Endothelial cell of coronary artery (primary cell): ENCODE measurements at places on chromosomes 16 and 17. TPM values are rescaled to one million over a fixed set of nuclear protein-coding genes. Genes with fewer than 3 reads are reported as not detected.

MEIOB gene
- under 0.01 TPM in 1 of 2 replicates, not detected in the other for total RNA-seq

ITGAD gene
- not detected in 2 replicates for total RNA-seq

TNFRSF13B gene
- total RNA-seq: not detected in 2 replicates

CBFA2T3 gene
- total RNA-seq: not detected in 2 replicates

KRTAP4-1 gene
- total RNA-seq: not detected in 2 replicates

SLC35G6 gene
- total RNA-seq: not detected in 2 replicates

CDH15 gene
- total RNA-seq: 0.09 and 0.19 TPM in 2 replicates
